ENCODE measurements at places on chromosomes 7 and 10.

DNA sequence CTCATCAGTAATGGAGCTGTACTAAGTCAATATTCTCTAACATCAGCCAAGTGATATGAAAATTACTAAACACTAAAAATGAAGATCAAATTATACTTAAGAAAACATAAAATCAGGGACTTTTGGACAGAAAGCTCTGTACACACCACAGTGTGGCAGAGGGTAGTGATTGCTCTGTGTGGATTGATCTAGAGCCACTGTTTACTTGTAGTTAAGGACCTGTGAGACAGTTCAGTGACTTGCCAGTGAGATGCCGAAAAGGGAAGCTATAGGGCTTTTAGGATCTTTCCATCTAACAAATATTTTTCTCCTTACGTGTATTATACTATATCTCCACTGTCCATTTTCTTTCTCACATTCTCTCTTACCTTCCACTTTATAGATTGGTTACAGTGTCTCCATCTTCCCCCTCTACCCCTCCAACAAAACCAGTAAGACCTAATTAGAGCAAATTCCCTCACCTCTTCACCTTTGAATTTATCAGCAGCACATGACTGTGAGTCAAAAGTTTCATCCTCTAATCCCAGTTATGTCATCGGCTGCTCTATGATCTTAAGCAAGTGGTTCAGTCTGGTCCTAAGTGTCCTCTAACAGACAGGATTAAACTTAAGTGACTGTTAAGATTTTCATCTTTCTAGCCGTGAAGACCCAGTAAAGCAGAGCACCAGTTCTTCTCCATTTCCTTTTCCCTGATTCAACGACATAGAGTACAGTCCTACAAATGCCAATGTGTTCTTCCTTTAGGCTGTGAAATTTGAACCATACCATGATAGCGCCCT, 6.9 kb downstream of the PIK3CG start:
- DNase-seq = no peak

DNA sequence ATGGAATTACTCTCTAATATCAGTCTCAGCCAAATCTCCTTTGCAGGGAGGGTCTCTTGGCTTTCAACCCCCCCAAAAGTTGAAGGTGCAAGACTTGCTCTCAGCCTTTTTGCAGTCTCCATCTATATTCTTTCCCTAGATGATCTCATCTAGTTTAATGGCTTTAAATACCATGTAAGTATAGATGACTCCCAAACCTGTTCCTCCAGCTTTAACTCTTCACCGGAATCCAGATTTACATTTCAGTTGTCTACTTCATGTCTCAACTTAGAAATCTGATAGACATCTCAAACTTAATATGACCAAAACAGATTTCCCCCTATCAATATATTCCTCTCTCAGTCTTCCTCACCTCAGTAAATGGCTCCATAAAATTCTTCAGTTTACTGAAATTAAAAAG, 9.9 kb upstream of the TAS2R41 start:
- no peak for DNase-seq

DNA sequence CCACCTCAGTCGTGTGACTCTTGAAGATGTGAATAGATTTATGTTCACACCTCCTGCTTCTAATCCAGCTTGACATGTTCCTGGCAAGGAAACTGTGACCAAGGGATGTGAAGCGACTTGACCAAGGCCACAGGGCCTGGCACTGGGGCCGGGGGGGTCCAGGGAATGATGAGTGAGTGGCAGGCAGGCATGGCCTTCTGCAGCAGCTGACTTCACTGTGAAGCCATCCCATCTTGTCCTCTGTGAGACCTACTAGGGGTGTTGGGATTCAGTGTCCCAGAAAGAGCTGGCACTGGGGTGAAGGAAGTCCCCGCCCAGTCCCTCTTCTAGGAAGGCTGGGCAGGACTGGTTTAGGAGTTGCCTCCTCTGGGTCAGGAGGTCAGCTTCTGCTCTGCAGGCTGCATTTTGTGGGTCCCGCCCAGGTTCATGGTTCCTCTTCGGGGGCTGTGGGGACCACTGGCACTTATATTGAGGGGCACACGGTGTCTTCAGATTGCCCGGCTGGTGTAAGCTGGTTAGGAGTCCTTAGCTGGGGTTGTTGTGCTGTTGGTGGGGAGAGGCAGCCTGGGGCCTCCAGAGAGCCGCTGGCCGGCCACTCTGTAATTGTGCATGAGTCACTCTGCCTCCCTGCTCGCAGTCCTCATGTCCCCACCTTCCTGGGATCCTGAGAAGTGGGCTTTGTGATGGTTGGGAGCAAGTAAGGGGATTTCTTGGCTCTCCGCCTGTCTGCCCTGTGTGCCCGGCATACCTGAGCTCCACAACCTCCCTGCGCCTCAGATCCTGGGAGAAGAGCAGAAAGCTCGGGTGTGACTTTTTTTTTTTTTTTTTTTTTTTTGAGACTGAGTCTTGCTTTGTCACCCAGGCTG, 11.0 kb downstream of the ZMIZ1 start:
- DNase-seq = no peak

DNA sequence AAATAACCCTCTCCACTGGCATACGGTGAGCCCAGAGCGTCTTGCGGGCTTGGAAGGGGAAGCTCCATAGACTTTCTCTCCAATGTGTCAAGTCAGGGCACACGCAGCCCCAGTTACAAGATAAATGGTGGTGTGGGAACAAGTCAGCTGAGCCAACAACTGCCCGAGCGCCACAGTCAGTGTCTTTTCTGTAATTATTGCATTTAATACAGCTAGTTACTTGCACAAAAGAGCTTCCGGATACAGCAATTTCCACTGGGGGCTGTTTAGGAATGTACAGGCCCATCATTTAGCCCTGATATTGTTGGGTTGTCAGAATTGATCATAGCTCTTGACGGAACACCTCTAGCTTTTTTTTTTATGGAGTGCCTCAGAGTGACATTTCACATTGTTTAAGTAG, 193.5 kb upstream of the SP8 start:
- DNase-seq = no peak

DNA sequence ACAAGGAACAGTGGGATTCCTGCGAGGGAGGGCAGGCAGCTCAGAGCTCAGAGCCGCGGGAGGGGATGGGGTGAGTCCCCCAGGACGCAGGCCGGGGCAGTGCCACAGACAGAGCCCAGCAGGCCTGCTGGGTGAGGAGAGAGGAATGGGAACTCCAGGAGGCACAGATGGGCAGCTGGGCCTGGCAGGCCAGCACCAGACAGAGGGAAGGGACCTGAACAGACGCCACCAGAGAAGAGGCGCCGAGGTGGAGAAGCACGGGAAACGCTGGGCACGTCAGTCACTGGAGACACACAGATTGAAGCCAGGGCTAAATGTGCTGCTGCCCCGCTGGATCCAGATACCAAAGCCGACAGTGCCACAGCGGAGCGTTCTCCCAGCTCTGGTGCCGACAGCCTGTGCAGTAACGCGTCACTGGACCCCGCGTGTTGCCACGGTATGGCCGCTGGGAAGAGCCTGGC, 225.8 kb downstream of the MAD1L1 start:
- DNase-seq = no peak

Data from amygdala (tissue), 56 donors.